ENCODE measurements at places on chromosomes 13 and 19. TPM values are rescaled to one million over a fixed set of nuclear protein-coding genes. Genes with fewer than 3 reads are reported as not detected.

FPR2 gene
- 12.5 TPM for total RNA-seq

RNF225 gene
- 0.55 TPM for total RNA-seq

ZNF737 gene
- 16.5 TPM for total RNA-seq

HNRNPM gene
- 131 TPM for total RNA-seq

NR2C2AP gene
- 12.6 TPM for total RNA-seq

ZNF44 gene
- total RNA-seq = 12.6 TPM

RNASEH2A gene
- 7.4 TPM for total RNA-seq

ZNF486 gene
- 4.3 TPM for total RNA-seq

C1QTNF9 gene
- total RNA-seq = not detected

CD22 gene
- 15.8 TPM for total RNA-seq

SHISA7 gene
- not detected for total RNA-seq

WDR87 gene
- total RNA-seq = not detected

ZNF28 gene
- total RNA-seq = 18.6 TPM

FXYD1 gene
- total RNA-seq = 67.6 TPM

SPRED3 gene
- total RNA-seq = 1.6 TPM

KCNC3 gene
- total RNA-seq = 12.8 TPM

ZNF284 gene
- total RNA-seq = 2.9 TPM

KDELR1 gene
- total RNA-seq = 138 TPM

PNMA8B gene
- total RNA-seq = 1.9 TPM

CBLC gene
- total RNA-seq = 3.2 TPM

OR7A5 gene
- total RNA-seq = not detected

LIM2 gene
- not detected for total RNA-seq

ZIC2 gene
- total RNA-seq = not detected

CGB7 gene
- 0.43 TPM for total RNA-seq

LCP1 gene
- 234 TPM for total RNA-seq

MIA gene
- total RNA-seq = not detected

MAST1 gene
- total RNA-seq = not detected

ZNF699 gene
- 5.3 TPM for total RNA-seq

ZNF285 gene
- 2.0 TPM for total RNA-seq

HIPK4 gene
- 0.64 TPM for total RNA-seq

ACP4 gene
- not detected for total RNA-seq

BEST2 gene
- not detected for total RNA-seq

CILP2 gene
- 0.41 TPM for total RNA-seq

SPACA6 gene
- 24.0 TPM for total RNA-seq

NRTN gene
- 2.1 TPM for total RNA-seq

CEACAM7 gene
- not detected for total RNA-seq

ZNF534 gene
- total RNA-seq = 0.29 TPM

SERP2 gene
- total RNA-seq = 2.8 TPM
